Endothelial cell (in vitro differentiated cells): ENCODE measurements at places on chromosomes 4 and X. TPM values are rescaled to one million over a fixed set of nuclear protein-coding genes. Genes with fewer than 3 reads are reported as not detected.

Gene OTC
- total RNA-seq = not detected

- no peaks in the 10 kb centered on the region for H3K4me1 ChIP-seq
- no peak overlapping the region for H3K27ac ChIP-seq
- H3K36me3 ChIP-seq = peaks cover 10% of the 10 kb centered on the region
- no peak for DNase-seq
- no peak overlapping the region for H3K4me3 ChIP-seq
These were observed 7.3 kb downstream of the FGFBP2 start for GRCh38 chr4:15955670-15956069.

DNA sequence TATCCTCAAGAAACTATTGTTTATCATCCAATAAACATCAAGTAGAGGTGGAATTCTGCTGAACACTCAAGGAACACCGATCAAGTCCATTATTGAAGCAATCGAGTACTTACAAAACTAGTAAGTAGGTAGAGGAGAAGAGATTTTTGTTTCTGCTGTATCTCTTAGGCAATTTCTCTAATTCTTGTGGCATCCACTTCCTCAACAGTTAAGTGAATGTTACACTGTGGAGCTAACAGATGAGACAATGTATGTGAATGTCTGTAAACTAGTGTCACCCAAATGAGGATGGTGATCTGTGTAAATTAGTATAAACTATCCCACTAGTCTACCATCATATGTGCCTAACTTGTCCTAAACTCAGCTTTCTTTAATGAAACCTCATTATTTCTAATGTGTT, 261.6 kb downstream of the ARHGAP24 start:
- no peak overlapping the region for H3K27ac ChIP-seq
- peaks cover 4% of the 10 kb centered on the region for H3K27me3 ChIP-seq
- no peak overlapping the region for H3K4me3 ChIP-seq

DNA sequence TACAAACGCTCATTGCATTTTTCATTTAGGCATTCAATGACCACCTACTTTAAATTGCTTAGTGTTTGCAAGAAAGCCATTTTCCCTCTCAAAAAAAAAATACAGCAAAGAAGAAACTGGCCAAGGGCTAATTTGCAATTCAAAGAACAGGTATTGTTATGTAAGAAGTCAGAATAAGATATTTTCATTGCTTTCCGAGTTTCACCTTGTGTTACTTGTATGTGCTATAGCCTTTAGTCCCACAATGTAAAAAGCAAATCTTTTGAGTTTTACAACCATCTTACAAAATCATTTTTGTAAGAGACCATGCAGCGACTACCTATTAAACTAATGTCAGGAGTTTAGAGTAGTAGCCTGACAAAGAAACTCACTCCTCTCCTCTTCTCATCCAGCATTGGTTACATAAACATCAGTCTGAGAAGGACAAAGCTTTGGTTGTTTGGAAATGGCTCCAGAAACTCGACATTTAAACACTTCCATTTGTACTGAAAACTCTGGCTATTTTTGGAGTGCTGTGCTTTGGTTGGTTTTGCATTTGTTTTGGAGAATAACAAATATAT, 15.3 kb downstream of the TENM3 start:
- H3K4me3 ChIP-seq = no peak overlapping the region
- no peaks in the 10 kb centered on the region for H3K27me3 ChIP-seq
- H3K4me1 ChIP-seq = no peaks in the 10 kb centered on the region

GRCh38 chr4:148787831-148788477, 345.7 kb upstream of the NR3C2 start:
- DNase-seq = no peak
- no peak overlapping the region for H3K4me3 ChIP-seq
- no peaks in the 10 kb centered on the region for H3K36me3 ChIP-seq
- H3K27me3 ChIP-seq = no peaks in the 10 kb centered on the region

- H3K4me1 ChIP-seq = peaks cover 4% of the 10 kb centered on the region
- peak; percentile 48 for DNase-seq
- H3K27ac ChIP-seq = no peak within 1 kb of the TSS
- peaks cover 3% of the 10 kb centered on the region for H3K27me3 ChIP-seq
These were observed at the start of gene GPC3 for GRCh38 chrX:133985164-133985966. Gene GPC3 (minus strand): TSS chrX:133985594.

Gene VCX
- not detected for total RNA-seq

Gene PAGE2
- total RNA-seq = not detected

DNA sequence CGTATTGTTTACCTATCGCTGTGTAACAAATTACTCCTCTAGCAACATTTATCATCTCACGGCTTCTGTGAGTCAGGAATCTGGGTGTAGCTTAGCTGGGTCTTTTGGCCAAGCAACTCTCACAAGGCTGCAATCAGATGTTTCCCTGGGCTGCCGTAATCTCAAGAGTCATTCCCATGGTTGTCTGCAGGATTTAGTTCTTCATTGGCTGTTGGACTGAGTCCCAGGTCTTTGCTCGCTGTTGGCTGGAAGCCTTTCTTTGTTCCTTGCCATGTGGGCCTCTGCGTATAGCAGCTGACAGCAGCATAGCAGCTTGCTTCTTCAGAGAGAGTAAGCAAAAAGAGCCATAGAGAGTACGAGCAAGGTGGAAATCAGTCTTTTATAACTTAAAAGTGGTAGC, 16.8 kb downstream of the POLR2B start:
- H3K4me1 ChIP-seq = no peaks in the 10 kb centered on the region
- H3K27ac ChIP-seq = no peak overlapping the region
- H3K27me3 ChIP-seq = no peaks in the 10 kb centered on the region
- peaks cover 42% of the 10 kb centered on the region for H3K36me3 ChIP-seq
- peak overlapping the region; percentile 51 for H3K4me3 ChIP-seq

Gene TKTL2
- not detected for total RNA-seq

Gene CLNK
- total RNA-seq = not detected

GRCh38 chrX:150702966-150703694, 9.9 kb downstream of the MTMR1 start:
- no peak for DNase-seq
- no peaks in the 10 kb centered on the region for H3K4me1 ChIP-seq
- H3K27ac ChIP-seq = no peak overlapping the region
- no peak overlapping the region for H3K4me3 ChIP-seq
